ENCODE measurements at places on chromosomes 13 and 19.

DNA sequence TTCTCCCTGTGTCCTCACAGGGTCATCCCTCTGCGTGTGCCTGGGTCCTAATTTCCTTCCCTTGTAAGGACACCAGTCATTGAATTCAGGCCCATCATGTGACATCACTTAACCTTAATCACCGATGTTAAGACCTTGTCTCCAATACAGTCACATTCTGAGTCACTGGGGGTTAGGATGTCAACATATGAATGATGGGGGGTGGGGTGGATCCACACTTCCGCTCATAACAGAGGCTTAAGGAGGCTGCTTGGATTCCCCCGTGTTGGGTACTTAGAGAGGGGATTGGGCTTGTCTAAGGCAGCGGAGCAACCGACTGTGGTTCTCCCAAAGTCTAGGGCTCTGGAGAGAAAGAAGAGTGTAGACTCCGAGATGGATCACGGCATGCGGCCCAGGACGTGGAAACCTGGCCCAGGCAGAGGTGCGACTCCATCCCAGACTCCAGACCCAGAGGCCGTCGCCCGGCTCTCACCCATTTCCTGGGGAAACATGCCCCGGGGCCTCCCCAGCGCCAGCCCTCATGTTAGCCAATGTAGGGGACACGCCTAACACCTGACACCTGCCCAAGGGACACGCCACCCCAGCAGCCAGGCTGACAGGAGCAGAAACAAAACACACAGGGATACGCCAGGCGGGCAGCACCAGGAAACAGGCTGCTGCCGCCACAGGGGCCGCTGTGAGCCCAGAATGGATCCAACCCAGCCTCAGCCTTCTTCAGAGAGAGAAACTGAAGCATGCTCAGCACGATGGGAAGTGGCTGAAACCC is 17.1 kb upstream of the IGLON5 start:
- no peak for DNase-seq

DNA sequence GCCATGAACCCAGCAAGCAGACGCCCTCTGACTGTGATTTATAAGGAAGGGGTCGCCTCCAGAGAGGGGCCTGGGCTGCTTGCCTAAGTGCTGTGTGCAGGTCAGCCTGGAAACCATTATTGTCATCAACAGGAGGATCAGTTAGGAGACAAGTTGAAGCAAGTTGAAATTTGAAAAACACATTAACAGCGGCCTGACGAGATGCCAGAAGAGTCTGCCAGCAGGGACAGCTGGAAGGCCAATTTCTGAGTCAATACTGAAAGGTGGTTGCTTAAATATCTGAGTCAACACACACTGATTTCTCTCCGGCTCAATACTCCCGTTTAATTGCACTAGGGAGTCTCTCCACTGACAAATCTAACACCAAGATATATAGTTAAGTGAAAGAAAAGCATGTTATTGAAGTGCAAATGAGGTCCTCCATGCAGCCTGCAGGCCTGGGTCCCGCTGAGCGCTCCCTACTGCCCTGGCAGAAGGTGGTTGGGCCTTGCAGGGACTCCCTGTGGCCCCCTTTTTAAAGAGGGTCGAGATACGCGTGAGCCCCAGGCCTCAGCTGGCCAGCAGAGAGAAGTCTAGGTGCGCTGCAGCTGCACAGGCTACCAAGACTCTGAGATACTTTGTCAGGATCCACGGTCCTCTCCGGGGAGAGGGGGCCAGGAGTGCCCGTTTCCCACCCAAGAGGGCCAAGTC is 91.1 kb downstream of the RNASEH2B start:
- DNase-seq = no peak

DNA sequence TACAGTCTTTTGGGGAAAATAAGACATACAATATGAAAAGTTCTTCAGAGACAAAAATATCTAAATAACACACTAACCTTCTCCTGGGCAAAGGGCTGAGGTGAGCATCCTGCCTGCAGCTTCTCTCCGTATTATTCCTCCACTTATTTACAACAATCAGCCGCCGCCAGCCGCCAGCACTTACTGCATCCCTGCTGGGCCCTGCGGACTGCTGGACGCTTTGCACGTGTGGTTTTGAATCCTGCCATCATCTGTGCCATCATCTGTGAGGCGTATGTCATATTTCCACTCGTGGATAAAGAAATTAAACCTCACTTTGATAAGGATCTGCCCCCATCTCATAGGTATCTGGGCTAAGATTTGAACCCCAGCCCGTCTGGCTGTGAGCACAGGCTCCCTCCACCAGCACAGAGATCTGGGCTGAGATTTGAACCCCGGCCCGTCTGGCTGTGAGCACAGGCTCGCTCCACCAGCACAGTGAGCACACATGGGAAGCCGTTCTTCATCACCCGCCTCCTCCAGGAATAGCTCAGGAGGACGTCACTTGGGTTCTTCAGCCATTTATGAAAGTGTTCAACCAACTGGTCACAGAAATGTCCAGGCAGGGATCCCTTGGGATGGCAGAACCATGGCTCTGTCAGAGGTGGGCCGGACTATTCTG is 35.2 kb upstream of the TUBGCP3 start:
- DNase-seq = no peak

DNA sequence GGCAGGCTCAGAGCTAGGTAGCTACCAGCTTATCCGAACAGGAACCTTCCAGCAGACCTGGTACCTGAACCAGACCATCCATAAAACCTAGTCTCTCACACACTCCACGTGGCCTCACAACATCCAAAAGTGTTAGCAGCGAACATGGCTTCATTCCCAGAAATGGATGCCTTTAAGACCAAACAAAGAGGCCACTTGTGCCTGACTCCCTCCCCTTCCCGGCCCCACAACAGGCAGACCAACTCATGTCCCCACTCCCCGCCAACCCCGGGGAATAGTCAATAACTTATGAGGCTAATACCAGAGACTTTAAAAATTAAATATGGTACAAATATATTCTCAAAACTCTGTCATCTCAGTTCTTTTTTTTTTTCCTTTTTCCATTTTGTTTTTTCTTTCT is 46.2 kb downstream of the ZNF557 start:
- no peak for DNase-seq

DNA sequence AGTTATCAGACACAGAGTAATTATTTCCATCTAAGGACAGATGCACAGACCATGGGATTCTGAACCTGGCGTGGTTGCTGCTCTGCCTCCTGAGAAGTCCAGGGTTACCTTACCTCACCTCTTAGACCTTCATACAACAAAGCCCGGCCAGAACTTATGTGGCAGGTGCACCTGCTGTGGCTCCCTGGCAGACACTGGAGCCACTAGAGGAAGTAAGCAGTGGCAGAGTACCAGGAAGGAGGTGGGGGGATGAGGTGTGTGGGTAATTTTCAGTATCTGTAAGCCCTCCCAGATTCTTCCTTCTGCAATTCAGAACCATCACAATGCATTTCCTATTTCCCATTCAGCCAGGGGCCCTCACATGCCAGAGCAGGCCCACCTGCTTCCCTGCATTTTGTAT is 106.1 kb upstream of the DOCK9 start:
- DNase-seq = no peak

GRCh38 chr19:17289489-17289888 is 7.8 kb downstream of the ANKLE1 start:
- peak; percentile 86 for DNase-seq

GRCh38 chr13:55298201-55298600 is 1842.5 kb upstream of the PRR20A start:
- no peak for DNase-seq

DNA sequence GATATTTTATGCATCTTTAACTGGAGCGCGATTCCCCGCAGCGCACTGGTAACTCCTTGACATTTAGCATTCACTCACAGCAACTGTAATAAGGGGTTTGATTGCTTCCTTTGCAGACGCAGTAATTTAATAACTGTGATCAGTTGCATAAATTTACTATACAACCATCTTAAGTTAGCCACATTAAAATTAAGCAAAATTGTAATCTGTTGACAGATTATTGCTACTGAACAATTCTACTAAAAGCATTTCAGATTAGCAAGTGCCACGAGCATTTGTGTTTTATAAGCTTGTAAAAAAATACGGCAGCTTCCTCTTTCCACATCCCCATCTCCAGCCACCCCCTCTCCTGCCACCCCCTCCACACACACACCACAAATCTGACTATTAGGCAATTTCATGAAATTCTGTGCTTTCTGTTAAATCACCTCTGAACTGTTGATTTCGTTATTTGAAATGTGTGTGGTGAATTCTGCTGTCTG is 44.4 kb downstream of the TSHZ3 start:
- no peak for DNase-seq

- DNase-seq = no peak
These were observed 21.2 kb upstream of the OBI1 start for GRCh38 chr13:78680115-78680561.

DNA sequence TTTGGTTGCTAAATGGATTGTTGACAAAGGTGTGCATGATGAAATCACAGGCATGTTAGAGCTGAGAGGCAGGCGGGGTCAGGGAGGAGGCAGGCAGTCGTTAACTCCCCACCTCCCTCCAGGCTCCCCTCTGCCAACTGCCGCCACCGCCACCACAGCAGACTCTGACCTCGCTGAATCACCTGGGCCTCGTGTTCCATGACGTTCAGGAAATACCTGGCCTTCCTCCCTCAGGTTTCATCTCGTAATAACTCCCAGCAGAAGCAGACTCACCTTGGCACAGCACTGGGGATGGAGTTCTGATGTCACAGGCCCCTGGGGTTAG is 198.5 kb downstream of the KATNAL1 start:
- DNase-seq = no peak

- DNase-seq = no peak
These were observed 18.5 kb downstream of the GPR42 start for GRCh38 chr19:35389192-35389861.

GRCh38 chr13:35499676-35500075 is 23.2 kb upstream of the MAB21L1 start:
- no peak for DNase-seq

- no peak for DNase-seq
These were observed 25.8 kb downstream of the CACNG6 start for GRCh38 chr19:54017261-54017660.

DNA sequence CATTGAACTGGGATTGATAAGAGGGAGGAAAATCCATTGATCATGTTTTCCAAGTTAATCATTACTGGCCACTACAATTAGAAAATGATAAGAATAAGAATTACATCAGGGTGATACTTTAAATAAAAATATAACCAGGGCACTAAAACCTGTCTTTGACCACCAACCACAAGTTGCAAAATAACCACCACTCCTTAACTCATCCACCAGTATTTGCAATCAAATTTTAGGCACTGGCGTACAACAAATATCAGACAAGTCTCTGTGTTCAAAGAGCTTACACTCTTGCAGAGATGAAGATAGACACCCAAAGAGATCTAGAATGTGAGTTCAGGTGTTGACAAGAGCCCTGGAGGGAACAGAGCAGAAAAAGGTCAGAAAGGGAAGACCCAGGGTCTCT is 514 bp downstream of the CEACAM3 start:
- no peak for DNase-seq

- DNase-seq = no peak
These were observed 638 bp downstream of the USPL1 start for GRCh38 chr13:30618186-30618929.

DNA sequence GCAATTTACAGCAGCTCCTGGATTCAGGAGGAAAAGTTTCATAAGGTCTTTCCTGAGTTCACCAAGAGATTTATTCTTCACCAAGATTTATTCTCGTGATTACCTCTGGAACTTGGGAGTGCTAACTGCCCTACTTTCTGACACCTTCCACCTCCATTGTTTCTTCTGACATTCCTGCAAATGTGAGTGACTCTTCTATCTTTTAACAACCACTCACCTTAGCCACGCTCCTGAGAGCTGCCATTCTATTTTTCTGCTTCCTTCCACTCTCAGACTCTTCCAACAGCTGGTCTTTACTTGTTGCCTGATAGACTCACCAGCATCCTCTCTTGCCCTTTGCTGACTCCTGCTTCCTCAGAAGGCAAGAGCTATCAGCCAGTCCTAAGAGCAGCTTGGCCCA is 11.5 kb upstream of the CBY2 start:
- DNase-seq = no peak

- DNase-seq = no peak
These were observed 1.6 kb upstream of the SLC7A10 start for GRCh38 chr19:33227242-33227650.

- DNase-seq = no peak
These were observed at the start of gene ARHGAP45 for GRCh38 chr19:1066748-1067340. Gene ARHGAP45 (plus strand): TSS chr19:1067167. CDS start chr19:1067406, 239 bp downstream.

- no peak for DNase-seq
These were observed 109.3 kb downstream of the COL4A2 start for GRCh38 chr13:110416131-110417025.

DNA sequence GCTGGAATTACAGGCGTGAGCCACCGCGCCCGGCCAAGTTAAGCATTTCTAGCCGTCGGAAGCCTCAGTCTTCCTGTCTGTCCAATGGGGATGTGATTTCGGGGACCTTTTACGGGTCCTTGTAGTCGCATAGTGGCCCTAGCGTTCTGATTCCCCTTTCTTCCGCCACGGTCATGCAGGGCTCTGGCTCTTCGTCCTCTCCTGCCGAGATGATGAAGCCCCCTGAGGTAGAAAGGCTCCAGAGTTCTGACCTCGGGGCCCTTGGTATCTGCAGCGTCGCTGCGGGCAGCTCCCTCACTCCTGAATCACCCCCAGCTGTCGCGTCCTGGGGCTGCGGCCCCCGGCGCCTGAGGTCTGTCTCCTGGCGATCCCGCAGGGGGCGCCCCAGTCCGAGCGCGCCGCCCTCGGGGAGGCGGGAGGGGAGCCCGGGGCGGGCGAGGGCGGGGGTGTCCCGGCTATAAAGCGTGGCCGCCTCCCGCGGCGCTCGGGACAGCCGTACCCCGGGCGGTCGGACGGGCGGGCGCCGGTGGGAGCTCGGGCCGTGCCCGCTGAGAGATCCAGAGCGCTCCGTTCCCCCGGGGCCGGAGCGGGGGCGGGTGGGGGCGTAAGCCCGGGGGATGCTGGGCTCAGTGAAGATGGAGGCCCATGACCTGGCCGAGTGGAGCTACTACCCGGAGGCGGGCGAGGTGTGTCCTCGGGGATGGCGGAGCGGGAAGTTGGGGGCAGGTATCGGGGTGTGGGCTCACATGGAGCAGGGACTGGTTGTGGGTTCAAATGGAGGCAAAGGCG is at the start of gene FOXA3:
Gene FOXA3 (plus strand): TSS at position 487 of the 789 bp plus-strand sequence. CDS start 131 bp downstream, at position 618.
- DNase-seq = peak; percentile 58

DNA sequence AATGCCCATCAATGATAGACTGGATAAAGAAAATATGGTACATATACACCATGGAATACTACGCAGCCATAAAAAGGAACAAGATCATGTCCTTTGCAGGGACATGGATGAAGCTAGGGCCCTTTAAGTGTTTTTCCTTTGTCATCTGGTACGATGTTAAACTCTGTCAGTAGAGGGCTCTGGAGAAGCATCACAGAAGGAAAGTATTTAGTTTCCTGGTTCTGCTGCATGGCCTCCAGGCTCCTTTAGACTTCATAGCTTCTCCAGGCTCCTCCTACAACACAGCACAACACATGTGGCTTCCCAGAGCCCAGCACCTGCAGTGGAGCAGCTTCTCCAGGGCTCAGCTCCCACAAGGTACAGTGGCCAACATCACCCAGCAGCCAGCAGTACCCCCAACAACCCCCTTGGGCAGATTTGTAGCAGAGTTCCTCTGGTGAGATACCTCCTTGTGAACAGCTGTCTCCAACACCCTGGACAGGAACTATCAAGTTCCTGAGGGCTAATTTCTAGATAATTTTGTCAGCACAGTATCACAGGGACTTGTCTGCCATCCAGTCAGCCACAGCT is 63.4 kb downstream of the KCTD12 start:
- DNase-seq = no peak

- no peak for DNase-seq
These were observed 48.1 kb downstream of the ZNF536 start for GRCh38 chr19:30420316-30420715.

- DNase-seq = peak; percentile 50
These were observed 38.7 kb downstream of the KCTD4 start for GRCh38 chr13:45162194-45162593.

GRCh38 chr13:21443171-21443570 is 15.9 kb downstream of the ZDHHC20 start:
- DNase-seq = no peak

GRCh38 chr19:47070756-47071155 is 22.3 kb upstream of the TMEM160 start:
- DNase-seq = no peak

Data from dermis microvascular lymphatic vessel endothelial cell (primary cell).